ENCODE measurements at places on chromosomes 3 and 15.

- DNase-seq = peak; percentile 63
Measured at GRCh38 chr3:193805448-193805847, 212.4 kb downstream of the OPA1 start.

DNA sequence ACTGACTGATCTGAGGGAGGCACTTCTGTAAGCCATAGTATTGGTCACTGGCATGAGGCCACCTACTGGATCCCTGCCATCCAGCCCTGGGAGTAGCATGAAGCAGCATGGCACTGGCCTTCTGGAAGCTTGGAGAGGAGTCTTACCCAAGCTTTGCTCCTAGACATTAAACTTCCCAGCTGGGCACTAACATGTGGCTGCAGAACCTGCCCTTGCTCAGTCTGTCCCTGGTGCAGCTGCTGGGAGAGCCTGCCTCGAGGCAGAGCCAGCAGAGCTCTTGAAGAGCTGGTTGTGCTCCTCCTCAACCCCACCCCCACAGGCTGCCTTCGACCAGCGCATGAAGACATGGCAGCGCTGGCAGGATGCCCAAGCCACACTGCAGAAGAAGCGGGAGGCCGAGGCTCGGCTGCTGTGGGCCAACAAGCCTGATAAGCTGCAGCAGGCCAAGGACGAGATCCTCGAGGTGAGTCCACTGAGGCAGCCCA is 17.1 kb upstream of the SNX22 start:
- DNase-seq = peak; percentile 25

DNA sequence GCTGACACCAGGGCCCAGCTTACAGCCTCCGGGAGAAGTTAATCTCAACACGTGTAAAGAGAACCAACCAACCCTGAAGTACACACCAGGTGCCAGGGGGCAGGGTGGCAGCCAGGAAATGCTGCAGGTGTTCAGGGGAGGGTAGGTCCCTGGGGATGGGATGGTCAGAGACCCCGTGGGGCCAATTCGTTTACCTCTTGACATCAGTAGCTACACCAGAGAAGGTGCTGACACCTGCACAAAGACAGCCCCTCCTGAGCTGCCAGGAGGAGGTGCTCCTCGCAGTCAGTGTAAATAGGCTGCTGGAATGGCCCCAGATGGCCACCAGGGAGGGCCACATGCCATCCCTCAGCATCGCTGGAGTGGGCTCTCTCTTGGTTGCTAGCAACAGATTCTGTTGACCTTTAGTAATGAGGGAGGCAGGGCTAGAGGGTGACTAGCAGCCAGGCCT is 52.8 kb downstream of the CORO2B start:
- DNase-seq = no peak

DNA sequence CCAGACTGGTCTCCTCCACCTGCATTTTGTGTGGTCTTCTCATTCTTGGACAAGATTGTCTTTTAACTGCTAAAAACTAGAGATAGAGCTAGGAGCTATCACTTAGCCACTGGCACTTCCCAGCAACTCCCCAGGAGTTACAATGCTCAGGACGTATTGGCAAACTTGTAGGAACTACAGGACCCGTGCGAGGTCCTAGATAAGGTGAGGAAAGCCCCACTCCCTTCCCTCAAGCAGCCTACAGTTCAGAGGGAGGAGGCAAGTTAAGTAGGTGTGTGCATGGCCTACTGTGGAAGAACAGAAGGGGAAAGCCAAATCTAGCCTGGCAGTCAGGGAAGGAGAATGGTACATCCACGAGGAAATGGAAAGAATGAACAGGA is 504.7 kb upstream of the PROK2 start:
- DNase-seq = no peak

DNA sequence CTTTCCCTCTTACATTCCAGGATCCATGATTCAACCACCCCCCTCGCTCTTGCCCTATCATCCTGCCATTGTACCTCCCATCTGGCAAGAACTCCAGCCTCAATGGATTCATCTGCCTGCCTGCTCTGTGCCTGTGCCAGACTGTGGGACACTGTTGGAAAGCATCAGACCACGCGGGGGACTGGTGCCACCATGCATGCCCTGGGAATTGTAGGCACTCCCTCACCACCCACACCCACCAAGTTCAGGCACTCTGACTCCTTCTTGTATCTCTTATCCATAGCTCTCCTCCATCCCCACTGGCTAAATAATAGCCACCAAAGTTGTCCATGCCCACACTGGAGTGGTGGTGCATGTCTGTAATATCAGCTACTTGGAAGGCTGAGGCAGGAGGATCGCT is 143.8 kb downstream of the TPRA1 start:
- no peak for DNase-seq

DNA sequence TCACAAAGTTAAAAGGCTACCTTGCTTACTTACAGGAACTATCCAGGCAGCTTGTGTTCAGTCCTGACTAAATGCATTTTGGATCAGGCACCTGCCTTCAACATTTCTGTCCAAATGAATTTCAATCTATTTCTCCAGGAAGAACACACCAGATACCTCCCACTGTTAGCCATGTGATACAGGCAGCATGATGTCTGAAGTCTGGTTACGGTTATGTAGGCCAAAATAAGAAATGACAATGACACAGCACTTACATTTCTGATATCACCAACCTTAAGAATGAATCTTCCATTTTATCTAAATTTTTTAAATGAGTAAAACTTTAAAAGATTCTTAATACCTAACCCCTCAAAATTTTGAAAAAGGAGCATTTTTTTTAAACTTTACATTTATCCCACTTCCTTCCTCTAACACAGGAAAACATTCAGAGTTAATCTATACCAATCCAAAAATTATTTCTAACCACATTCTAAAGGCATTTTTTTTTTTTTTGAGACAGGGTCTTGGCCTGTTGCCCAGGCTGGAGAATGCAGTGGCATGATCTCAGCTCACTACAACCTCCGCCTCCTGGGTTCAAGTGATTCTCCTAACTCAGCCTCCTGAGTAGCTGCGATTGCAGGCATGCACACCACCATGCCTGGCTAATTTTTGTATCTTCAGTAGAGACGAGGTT is at the start of gene MAP4:
Gene MAP4 (minus strand): TSS at position 116 of the 673 bp plus-strand sequence. CDS start 17,556 bp downstream, outside the sequence.
- peak; percentile 74 for DNase-seq

DNA sequence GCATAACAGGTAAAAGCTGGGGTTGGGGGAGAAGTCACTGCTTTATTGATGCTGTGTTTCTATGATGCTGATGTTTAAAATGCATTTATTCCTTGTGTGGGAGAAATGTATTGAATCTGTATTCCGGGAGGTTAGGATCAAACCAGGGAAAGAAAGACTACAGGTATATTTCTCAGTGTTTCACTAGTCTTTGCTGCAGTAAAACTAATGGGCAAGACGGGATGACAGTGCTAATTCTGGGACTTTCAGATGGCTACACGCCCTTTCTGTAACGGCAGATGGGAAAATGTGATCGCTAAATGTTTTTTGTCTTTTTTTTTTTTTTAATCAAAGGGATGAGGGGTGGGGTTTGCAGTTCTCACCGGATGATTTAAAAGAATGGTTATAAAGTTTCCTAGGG is 393 bp downstream of the CNTN6 start:
- no peak for DNase-seq

DNA sequence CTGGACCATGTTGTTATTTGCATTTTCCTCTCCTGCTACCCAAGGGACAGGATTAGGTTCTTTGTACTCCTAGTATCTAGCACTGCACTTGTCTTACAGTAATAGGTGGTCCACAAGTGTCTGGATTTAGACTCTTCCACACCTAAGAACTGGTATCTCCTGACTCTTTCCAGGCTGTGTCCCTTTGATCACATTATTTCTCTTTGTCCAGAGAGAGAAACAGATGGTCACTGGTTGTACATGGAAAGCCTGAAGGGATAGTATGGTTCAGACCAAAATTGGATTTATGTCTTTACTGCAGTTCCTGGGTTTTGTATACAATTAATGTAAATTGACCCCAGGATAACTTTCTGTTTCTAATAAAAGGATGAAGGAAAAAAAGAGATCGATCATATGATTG is 64.0 kb downstream of the PDE8A start:
- DNase-seq = no peak

DNA sequence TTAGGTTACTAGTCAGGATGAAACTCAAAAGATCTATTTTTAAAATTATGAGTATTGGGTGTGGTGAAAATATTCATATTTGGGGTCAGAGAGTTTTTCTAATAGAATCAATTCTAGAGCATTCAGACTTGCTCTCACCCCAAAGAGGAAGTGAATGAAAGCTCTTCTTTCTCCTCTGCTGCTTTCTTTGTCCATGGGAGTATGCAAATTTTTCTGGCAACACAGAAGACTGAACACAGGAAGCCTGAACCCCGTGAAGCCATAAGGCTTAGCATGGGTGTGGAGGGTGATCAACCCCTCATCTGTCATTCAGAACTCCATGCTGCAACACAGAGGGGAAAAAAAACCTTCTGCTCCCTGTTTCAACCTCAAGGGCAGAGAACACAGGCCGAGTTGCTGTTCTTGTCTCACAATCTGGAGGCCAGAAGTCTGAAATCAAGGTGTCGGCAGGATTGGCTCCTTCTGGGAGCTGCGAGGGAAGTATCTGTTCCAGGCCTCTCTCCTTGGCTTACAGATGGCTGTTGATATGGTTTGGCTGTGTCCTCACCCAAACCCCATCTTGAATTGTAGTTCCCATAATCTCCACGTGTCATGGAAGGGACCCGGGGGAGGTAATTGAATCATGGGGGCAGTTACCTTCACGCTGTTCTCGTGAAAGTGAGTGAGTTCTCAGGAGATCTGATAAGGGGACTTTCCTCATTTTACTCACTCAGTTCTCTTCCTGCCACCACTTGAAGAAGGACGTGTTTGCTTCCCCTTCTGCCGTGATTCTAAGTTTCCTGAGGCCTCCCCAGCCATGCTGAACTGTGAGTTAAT is 33.7 kb upstream of the CD47 start:
- DNase-seq = no peak

GRCh38 chr3:20095470-20095869 is 55.2 kb downstream of the KAT2B start:
- DNase-seq = no peak

GRCh38 chr15:79682285-79682684 is 214.5 kb downstream of the MTHFS start:
- peak; percentile 83 for DNase-seq

DNA sequence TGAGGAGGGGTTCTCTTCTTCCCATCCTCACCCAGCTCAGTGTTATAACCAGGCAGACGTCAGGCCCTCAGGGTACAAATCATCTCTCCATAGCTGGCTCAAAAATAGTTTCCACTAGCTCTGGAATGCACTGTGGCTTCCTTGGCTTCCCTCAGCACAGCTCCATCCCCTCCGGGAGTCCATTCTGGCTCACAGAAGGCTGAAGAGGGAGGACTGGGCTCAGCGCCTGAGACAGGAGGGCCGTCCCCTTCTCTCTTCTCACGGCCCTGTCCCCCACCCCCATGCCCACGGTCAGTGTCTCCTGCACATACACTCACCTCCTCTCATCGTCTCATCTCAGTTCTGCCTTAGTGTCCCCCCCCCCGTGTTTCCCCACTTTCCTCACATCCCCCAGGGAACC is 50.1 kb downstream of the UMPS start:
- peak; percentile 90 for DNase-seq

- no peak for DNase-seq
Measured at GRCh38 chr3:47419083-47420043, 38.5 kb downstream of the PTPN23 start.

GRCh38 chr3:24598695-24599470 is 104.2 kb upstream of the THRB start:
- peak; percentile 47 for DNase-seq

- DNase-seq = peak; percentile 38
Measured at GRCh38 chr3:37800022-37800551, 61.6 kb upstream of the CTDSPL start.

- peak; percentile 5 for DNase-seq
Measured at GRCh38 chr15:51004103-51004551, 90.6 kb downstream of the TNFAIP8L3 start.

GRCh38 chr3:41711651-41712050 is 250.3 kb downstream of the ULK4 start:
- DNase-seq = peak; percentile 65

DNA sequence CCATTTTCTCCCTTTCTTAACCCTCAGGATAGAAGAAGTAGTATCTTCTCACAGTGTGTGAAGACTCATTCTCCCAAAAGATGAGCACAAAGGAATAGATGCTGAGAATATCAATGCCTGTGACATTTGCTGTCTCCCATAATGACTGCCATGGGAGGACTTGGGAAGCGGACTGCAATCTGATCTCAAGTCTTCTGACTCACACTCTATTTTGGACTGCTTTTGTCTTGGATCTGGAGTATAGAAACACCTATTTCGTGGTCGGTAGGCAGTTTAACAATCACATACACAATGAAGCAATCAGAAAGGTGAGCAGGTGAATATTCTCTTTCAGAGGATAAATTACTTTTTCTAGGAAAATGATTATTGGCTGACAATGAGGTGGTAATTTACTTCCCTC is 852.0 kb downstream of the FHIT start:
- no peak for DNase-seq

GRCh38 chr3:71450162-71450561 is 133.4 kb downstream of the FOXP1 start:
- no peak for DNase-seq

DNA sequence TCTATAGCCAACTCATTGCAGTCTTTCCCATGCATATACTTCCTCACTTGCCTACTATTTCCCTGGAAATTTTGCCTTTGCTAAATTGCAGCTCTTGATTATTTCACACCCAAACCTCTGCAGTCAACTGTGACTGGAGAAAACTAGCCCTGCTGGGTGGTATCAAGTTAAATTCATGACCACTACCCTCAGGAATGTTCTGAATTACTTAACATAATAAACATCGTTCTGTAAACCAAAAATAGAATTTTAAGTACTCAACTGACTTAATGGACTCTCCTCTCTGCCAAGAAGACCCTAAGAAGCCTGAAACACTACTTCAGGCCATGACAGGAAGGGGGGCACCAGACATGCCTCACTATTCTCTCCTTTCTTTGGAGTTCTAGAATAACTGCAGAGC is 1278.0 kb upstream of the GBE1 start:
- DNase-seq = no peak

DNA sequence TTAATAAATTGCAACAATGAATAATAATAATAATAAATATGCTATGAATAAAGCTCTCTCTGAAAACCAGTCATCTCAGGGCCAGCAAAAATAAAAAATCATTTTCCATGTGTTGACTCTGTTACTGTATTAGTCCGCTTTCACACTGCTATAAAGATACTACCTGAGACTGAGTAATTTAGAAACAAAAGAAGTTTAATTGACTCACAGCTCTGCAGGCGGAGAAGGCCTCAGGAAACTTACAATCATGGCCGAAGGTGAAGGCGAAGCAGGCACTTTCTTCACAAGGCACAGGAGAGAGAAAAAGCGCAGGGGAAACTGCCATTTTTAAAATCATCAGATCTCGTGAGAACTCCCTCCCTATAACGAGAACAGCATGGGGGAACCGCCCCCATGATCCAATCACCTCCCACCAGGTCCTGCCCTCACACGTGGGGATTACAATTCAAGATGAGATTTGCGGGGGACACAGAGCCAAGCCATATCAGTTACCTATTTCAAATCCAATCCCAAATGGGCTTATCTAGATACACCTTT is 224.1 kb downstream of the IGSF11 start:
- no peak for DNase-seq

- no peak for DNase-seq
Measured at GRCh38 chr15:57914350-57915055, 151.0 kb downstream of the ALDH1A2 start.

Data from EL (cell line).